ENCODE measurements at places on chromosomes 12 and 14. TPM values are rescaled to one million over a fixed set of nuclear protein-coding genes. Genes with fewer than 3 reads are reported as not detected.

Gene SLC2A14
- 3.7 TPM for total RNA-seq

Gene PPFIA2
- 5.5 TPM for total RNA-seq

Gene DNAJC22
- total RNA-seq: not detected

Gene AQP6
- total RNA-seq: not detected

Gene IQSEC3
- total RNA-seq: 0.84 TPM

Gene ZC2HC1C
- total RNA-seq: 3.1 TPM

Gene NAB2
- 42.2 TPM for total RNA-seq

Gene NRXN3
- total RNA-seq: 52.2 TPM

Gene KLHL33
- total RNA-seq: 1.2 TPM

Gene LRP1-AS
- total RNA-seq: not detected

Gene SLC41A2
- total RNA-seq: 26.1 TPM

Measured in tibial nerve (tissue), 4 donors.